ENCODE measurements at places on chromosomes 11 and 22.

- peaks cover 3% of the 10 kb centered on the region for H3K4me1 ChIP-seq
- no peak overlapping the region for H3K4me3 ChIP-seq
- no peak for DNase-seq
- H3K27ac ChIP-seq: no peak overlapping the region
- H3K36me3 ChIP-seq: no peaks in the 10 kb centered on the region
- peaks cover 12% of the 10 kb centered on the region for H3K27me3 ChIP-seq
These were observed 60.3 kb upstream of the POU2AF2 start for GRCh38 chr11:111185266-111185665.

- H3K4me1 ChIP-seq: no peaks in the 10 kb centered on the region
These were observed 1047.7 kb downstream of the BRD1 start for GRCh38 chr22:48779661-48780596.

GRCh38 chr11:5234381-5234834 is at the start of gene HBD:
Gene HBD (minus strand): TSS chr11:5234483. CDS start chr11:5234433, 50 bp downstream.
- no peak for DNase-seq
- no peak within 1 kb of the TSS for H3K4me3 ChIP-seq
- peaks cover 9% of the 10 kb centered on the region for H3K27me3 ChIP-seq
- no peaks in the 10 kb centered on the region for H3K36me3 ChIP-seq

GRCh38 chr11:117442869-117443239 is 115.2 kb downstream of the CEP164 start:
- no peak for DNase-seq
- H3K4me3 ChIP-seq: no peak overlapping the region
- no peaks in the 10 kb centered on the region for H3K36me3 ChIP-seq
- H3K27me3 ChIP-seq: peaks cover 21% of the 10 kb centered on the region
- no peaks in the 10 kb centered on the region for H3K4me1 ChIP-seq

- no peaks in the 10 kb centered on the region for H3K27me3 ChIP-seq
- no peak for DNase-seq
- no peaks in the 10 kb centered on the region for H3K36me3 ChIP-seq
- H3K27ac ChIP-seq: no peak within 1 kb of the TSS
These were observed at the start of gene ALDH3B1 for GRCh38 chr11:68010090-68011041. Gene ALDH3B1 (plus strand): TSS chr11:68010327. CDS start chr11:68015298, 4,971 bp downstream.
